ENCODE measurements at places on chromosomes 5 and 9. TPM values are rescaled to one million over a fixed set of nuclear protein-coding genes. Genes with fewer than 3 reads are reported as not detected.

DNA sequence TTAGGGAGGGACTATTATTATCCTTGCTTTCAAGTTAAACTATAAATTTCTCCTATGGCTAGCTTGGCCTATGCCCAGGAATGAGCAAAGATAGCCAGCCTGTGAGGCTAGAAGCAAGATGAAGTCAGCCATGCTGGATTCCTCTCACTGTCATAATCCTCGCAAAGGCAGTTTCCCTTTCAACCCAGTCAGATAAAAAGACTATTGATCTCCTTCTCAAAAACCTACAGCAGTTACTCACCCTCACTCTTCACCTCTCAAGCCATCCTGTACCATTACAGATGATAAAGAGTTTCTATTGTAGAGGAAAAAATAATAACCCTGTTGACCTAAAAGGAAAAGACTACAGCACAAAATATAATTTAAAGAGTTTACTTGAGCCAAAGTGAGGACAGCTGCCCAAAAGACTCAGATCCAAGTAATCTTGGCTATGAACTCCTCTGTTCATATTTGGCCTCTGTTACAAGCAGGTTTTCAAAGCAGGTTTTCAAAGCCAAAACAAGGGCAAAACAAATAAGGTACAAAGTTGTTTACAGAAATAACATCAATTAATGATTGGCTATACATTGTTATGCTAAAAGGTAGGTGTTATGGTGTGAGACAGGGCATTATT lies 41.7 kb downstream of the KCNV2 start:
- no peak for DNase-seq

DNA sequence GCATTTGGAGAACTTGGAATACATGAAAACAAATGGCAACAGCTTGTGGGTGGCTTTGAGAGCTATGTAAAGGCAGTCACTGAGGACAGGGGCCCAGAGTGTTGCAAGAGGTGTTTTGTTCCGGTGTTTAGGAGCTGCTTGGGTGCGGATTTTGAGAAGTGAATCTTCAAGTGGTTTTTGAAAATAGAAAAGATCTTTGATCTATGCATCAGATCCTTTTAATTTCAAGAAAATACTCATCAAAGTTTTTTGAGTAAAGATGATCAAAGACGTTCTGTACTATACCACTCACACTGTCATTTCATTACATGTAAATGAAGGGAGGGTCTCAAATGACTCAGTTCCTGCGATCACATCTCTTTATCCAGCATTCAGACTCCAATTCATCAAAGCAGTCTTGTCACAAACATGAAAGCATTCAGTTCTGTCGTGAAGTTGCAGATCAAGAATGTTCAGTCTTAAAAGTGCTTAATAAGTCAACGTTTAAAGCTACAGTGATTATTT lies 112.5 kb downstream of the WDR41 start:
- no peak for DNase-seq

- no peak for DNase-seq
These were observed 312.9 kb downstream of the ARHGEF28 start for GRCh38 chr5:73938938-73939320.

DNA sequence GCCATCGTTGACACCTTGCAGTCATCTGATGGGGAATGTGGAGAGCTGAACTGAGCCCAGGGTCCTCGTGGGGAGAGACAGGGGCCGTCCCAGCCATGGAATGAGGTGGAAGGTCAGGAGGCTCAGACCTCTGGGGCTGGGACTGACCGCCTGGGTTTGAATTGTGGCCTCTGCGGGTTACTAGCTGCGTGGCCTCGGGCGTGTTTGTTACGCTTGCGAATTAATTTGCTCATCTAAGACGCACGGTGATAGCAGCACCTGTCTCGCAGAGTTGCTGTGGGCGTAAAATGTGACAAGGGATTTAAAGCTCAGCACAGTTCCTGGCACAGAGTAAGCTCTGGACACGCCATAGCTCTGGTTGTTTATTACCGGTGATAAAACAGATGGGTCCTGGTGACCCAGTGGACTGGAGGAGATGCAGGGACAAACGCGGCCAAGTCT lies 19.4 kb upstream of the DAB2IP start:
- DNase-seq = no peak

GRCh38 chr5:134642931-134643530 lies 5.6 kb upstream of the SEC24A start:
- DNase-seq = no peak

- DNase-seq = no peak
These were observed 84.4 kb upstream of the SPIN1 start for GRCh38 chr9:88303721-88304451.

GRCh38 chr9:75184471-75184870 lies 96.2 kb downstream of the OSTF1 start:
- DNase-seq = no peak

- DNase-seq = no peak
These were observed 112.1 kb downstream of the KIF4B start for GRCh38 chr5:155125551-155126095.

GRCh38 chr5:148805326-148806290 lies 20.8 kb upstream of the ADRB2 start:
- peak; percentile 77 for DNase-seq

- DNase-seq = no peak
These were observed 116.2 kb downstream of the CDK5RAP2 start for GRCh38 chr9:120463765-120464164.

DNA sequence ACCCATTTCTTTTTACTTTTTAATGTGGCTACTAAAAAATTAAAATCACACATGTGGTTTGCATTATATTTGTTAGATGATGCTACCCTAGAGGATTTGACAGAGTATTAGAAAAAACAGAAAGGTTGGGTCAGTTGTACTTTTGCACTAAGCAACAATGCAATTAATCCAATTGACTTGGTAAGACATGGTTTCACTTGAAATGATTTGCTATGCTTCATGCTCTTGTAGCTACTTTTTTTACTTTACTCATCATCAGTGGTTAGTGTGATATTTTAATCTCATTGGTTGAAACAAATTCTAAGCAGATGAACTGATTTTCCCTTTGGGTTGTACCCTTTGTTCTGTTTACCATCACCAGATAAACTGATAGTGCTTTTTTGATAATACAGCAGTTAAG lies 39.4 kb downstream of the HMHB1 start:
- no peak for DNase-seq

DNA sequence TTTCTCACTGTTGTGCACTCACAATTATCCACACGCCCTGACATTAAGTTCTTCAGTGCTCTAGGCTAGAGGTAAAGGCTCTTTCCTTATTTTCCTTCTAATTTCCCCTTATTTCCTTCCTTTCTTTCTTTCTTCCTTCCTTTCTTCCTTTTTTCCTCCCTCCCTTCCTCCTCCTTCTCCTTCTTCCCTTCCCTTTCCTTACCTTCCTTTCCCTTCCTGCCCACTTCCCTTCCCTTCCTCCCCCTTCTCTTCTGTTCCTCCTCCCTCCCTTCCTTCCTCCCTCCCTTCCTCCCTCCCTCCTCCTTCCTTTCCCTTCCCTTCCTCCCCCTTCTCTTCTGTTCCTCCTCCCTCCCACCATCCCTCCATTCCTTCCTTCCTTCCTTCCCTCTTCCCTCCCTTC lies 317.0 kb upstream of the IRX1 start:
- no peak for DNase-seq

GRCh38 chr5:109584986-109585599 lies 104.6 kb upstream of the MAN2A1 start:
- peak; percentile 20 for DNase-seq

DNA sequence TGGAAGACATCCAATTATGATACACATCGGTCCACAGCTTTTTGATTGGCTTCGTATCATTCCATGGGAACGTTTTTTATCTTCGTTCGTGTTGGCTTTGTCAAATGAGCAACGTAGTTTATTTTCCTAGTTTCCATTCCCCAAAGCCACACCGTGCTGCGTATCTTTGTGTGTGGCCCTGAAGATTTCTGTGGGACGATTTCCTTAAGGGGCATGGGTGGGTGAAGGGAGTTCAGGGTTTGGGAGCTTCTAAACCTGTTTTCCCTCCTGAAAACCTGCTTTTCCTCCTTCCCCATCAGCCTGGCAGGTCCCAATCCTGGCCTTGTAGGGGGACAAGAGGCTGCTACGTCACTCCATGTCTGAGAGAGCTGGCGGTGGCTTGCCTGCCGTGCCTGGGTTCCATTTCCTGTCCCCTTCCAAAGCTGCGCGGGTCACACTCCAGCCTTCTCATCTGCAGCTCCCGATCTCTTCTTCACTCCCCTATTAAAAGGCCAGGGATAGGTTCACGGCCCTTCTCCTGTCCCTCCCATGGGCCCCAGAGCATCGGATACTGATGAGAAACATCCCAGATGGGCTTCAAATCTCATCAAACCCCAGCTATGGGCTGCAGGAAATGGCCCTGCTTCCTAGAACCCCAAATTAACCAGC lies 23.5 kb upstream of the ASS1 start:
- DNase-seq = no peak

DNA sequence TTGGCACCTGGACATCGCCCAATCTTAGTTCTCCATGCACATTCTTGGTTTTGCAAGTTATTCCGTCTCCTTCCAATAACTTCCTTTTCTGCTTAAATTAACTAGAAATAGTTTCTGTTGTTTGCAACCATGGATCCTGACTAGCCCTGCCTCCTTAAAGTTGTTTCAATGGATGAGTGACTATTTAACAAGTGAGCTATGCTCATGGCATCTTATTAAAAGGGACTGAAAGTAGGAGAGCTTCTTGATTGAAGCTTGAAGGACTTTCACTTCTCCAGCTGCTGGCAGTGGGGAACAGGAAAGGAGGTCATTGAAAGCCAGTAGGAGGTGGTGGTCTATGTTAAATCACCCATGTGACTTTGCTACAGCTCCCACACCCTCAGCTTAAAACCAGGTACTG lies 466.8 kb downstream of the ARHGEF28 start:
- no peak for DNase-seq

DNA sequence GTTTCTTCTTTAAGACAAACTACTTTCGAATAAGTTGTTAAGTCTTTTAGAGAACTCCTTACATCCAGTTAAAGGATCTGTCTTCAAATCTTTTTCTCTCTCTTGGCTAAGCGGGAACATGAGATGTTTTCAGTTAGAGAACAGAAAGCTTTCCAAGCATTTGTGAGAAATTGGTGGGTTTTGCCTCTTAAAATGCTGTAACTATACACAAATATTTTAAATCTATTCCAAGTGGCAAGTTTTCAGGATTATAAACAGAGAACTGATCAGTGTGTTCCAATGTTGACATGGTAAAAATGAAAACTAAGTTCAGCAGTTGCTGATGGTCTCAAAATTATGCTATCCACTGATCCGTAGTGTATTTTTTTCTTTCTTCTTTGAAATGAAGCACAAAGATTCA lies 100.4 kb downstream of the EBF1 start:
- DNase-seq = no peak

DNA sequence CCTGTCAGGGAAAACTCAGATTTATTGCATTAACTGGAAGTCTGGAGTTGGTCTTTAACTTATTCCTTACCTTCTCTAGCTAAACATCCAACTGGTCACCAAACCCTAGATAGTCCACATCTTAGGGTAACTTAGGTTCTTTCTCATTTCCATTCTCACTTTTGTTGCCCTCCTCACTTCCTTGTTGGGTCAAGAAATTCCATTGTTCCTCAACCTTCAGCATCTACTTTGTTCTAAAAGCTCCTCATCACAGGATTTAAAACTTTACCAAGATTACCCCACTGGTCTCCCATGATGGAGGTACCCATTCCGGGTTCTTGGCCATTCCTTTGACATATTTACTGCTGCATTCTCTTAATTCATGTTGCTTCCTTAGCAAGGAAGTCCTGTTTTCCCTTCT lies 32.1 kb downstream of the PTTG1 start:
- DNase-seq = no peak

GRCh38 chr9:107178293-107178692 lies 104.8 kb upstream of the RAD23B start:
- DNase-seq = no peak

GRCh38 chr5:34618371-34619065 lies 37.6 kb upstream of the RAI14 start:
- DNase-seq = peak; percentile 28

DNA sequence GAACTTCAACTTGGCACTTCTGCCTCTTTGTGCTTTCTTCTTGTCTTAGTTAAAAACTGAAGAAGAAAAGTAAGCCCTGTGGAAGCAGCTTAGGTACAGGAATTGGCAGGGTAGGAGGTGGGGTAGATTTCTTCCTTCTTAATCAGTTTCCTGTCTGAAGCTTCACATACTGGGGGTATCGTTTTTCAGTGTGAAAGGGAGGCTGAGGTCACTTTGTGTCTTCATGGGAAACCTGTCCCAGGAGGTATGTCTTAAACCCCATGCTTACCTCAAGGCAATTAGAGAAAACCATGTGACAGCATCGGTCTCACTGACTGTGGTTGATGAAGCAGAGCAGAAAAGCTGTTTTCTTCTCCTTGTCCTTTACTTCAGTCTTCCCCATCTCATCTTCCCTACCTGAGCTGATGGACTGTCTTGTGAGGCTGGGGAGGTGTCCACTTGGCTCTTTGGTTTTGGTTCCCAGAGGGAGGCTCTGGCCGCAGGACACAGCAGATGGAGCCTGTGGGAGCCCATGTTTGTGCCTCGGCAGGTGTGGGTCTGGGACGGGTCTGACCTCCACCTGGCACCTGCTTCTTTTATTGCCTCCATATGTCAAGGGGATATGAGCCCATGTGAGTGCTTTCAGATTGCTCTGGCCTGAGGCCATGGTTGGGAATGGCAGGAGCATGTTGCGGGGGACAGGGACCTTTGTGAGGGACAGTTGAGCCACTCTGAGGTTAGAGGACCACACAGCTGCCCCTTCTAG lies 47.0 kb downstream of the SH3GL2 start:
- no peak for DNase-seq

GRCh38 chr9:100083448-100084127 lies 15.2 kb downstream of the ERP44 start:
- no peak for DNase-seq

CARTPT gene
- total RNA-seq = not detected

TMEM232 gene
- total RNA-seq = 0.38 TPM

CMYA5 gene
- total RNA-seq = 0.09 TPM

PHF2 gene
- total RNA-seq = 21.5 TPM

AMACR gene
- total RNA-seq = 8.7 TPM

FGF10 gene
- not detected for total RNA-seq

TPD52L3 gene
- total RNA-seq = not detected

SLC6A3 gene
- not detected for total RNA-seq

PCDHGA8 gene
- total RNA-seq = 0.95 TPM

DND1 gene
- total RNA-seq = 1.1 TPM

INSL4 gene
- not detected for total RNA-seq

SLCO6A1 gene
- not detected for total RNA-seq

ASB6 gene
- total RNA-seq = 22.9 TPM

NME5 gene
- 1.4 TPM for total RNA-seq

PTGES gene
- total RNA-seq = not detected

DOK3 gene
- total RNA-seq = 5.3 TPM

C9orf43 gene
- total RNA-seq = 0.66 TPM

GRIN3A gene
- not detected for total RNA-seq
